ENCODE measurements at places on chromosomes 7 and 10. TPM values are rescaled to one million over a fixed set of nuclear protein-coding genes. Genes with fewer than 3 reads are reported as not detected.

DNA sequence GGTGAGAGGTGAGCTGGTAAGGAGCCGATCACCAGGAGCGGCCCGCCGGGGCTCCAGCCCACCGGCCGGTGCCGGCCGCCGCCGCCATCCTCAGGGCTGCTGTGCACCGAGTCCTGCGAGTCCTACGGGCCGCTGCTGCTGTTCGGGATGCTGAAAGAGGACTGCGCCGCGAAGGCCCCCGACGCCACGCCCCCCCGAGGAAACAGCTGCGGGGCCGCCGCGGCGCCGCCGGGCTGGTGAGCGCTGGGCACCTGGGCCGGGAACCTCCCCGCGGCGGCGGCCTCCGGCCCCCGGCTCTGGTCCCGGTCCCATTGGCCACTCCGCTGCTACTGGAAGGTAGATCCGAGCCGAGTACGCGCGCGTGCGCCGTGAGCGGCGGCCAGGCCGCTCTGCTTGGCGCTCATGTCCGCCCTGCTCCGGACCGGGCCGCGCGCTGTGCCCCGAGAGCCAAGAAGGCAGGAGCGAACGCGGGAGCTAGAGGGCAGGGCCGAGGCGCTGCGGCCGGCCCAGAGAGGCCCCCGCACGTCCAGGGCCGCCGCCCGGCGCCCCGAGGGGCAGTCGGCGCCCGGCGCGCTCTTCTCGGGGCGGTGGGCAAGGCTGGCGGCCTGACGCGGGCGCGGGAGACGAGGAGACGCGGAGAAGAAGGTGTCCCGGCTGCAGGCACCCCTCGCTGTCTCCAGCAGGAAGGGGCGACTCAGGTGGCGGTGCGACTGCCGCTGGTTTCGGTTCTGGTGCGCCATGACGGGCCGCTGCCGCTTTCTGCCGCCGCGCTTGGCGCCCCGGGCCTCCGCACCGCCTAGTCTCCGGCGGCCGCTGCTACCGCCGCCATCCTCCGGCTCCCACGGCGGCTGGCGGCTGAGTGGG is 121.3 kb upstream of the WIPF3 start:
- peak; percentile 92 for DNase-seq

- DNase-seq = no peak
Observed at GRCh38 chr7:711922-712380, 14.5 kb upstream of the DNAAF5 start.

DNA sequence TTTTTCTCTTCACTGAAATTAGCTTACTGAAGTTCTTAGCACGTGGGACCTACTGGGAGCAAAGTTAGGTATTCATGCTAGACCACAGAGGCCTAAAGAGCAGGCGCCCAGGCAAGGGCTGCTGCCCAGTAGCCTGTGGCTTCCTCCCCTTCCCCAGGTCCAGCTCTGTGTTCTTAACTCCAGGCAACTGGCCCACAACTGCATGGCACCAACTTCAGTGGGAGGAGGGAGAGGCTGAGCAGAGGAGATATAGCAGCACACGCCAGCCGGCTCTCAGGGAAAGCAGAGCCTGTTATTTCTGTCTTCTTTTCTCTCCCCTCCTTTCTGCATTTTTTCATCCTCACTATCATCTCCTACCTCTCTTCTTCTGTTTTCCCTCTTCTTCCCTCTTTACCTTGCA is 67.4 kb downstream of the PCGF5 start:
- DNase-seq = no peak

CCM2 gene
- 41.8 TPM for total RNA-seq

DNA sequence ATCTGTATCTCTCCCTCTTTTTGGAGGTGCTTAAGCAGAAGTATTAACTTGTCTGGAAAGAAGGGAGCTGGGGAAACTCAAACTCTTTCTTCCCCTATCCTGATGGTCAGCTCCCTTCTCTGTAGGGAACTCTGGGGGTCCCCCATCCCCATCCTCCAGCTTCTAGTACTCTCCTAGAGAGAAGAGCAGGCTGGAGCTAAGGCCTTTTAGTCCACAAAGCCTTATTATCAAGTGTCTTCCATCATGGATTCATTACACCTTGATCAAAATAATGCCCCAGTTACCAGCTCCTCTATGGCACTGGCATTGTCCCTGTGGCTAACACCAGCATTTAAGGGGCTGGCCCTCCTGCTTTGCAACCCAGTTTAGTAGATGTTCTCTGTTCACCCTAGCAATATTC is 35.7 kb downstream of the CADPS2 start:
- DNase-seq = no peak

GRCh38 chr7:152477079-152477478 is 41.3 kb upstream of the KMT2C start:
- DNase-seq = no peak
